ENCODE measurements at places on chromosomes 16 and 17.

- DNase-seq = peak; percentile 42
Measured at GRCh38 chr16:57061084-57061905, 31.1 kb upstream of the CPNE2 start.

DNA sequence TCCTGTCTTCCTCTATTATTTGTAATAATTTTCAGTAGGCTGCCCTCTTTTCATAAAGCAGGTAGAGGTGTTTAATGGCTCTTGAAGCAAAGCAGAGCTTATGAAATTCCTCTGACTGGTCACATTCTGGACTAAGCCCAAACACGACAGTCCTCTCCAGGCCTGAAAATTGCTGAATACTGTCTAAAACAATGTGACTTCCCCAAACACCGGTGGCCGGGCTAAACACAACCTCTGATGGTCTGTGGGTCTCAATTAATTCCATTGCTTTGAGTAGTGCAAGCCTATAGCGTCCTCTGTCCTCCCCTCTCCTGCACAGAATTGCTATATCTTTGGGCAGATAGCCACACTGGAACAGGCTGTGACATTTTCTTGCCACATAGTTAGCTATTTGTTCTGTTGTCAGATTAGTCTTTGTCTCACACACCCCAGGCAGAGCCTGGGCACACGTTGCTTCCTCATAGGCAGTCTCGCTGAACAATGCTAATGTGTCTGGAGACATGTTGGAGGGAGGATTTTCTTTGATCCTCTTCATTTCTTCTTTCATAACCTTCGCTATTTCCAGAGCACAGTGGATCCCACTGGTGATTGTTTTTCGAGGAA, 10.8 kb upstream of the SLFN12L start:
- DNase-seq = no peak

DNA sequence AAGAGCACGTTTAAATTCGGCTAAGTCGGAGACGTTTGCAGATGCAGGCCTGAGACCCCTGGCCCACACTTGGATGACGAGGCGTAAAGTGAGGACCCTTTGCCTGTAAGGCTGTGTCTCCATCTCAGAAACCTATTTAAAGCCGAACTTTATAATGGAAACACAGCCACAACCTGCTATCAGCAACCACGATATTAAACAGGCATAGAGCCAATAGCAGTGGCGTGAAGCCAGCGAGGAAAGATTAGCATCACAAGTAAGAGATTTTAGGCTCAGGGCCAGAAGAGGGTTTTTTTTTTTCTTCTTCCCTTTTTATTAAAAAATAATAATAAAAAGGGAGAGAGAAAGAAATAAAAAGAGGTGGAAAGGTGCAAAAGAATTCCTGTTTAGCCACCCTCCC, 111.3 kb upstream of the NOL11 start:
- DNase-seq = no peak

DNA sequence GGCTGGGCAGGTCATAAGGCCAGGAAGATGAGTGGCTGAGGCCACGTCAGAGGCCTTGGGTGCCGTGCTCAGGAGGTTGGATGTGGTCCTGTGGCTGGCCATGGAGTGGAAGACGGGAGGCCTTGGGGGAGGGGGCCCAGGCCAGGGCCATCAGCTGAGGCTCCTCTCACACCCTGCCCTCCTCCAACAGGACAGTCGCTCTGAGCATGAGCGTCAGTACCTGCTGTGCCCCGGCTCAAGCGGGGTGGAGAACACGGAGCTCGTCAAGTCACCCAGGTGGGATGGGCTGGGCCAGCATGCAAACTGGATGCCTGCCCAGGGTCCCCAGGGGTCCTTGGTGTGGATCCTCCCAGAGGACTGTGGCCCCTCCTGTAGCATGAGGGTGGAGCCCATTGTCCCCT, 19.2 kb downstream of the POLR3E start:
- no peak for DNase-seq

DNA sequence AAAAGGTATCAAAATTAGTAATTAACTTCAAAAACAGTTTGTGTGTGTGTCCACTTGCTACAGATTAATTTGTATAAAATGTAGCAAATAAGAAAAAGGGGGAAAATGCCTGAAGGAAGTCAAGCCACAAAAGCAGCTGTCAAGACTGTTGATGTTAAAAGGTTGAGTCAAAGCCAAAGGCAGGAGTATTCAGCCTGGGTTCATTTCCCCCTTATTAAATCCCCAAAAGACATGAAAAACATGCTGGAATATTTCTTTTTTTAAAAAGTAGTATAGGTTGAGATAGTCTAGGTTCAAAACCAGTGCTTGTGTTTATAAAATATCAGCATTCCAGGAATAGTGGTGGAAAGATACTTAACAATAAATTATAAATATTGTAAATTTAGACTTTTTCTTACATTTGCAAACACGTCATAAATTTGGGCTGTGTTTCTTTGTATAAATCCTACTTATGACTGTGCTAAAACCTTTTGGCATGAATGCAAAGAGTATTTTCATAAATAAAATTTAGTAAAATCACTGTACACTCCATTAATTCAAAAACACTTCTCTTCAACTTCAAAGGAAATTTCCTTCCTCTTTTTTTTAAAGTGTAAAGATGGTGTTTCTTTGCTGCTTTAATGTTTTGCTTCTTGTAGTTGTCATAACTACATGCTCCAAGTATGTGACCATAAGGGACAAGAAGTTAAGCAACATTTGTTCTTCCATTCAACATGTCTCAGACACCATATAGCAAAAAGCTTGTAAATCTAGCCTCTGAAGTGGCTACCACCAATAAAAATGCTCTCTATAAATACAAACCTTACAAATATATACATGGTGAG, 72.0 kb downstream of the SKAP1 start:
- DNase-seq = no peak

DNA sequence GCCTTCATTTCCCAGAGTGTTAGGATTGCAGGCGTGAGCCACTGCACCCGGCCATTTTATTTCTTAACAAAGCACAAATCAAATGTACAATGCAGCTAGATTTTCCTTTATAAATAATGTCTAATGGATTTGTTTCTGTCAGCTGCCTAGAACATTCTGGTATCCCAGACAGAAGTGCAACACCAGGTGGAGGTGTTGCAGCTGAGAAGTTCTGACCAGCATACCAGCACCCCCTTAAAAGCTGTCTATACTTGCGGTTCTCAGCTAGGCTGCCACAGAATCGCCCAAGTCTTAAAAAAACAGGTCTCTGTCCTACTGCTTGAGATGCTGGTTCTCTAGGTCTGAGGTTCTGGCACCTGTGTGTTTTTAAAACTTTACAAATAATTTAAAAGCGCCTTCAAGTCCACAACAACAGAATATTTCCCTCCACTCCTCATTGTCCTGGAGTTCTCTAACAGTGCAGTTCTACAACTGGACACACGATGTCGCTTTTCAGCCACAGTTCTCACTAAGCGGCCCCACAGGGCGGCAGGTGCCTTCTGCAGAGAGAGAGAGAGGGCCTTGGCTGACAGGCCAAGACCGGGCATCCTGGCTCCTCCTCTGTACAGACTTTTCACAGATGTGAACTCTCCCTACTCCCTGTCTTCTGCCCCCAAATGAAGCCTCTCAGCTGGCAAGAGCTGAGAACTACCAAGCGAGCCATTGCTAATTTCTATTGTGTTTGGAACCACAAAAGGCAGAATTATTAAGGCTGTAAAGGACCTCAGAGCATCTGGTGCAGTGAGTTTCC, 32.6 kb upstream of the MEOX1 start:
- DNase-seq = peak; percentile 79

DNA sequence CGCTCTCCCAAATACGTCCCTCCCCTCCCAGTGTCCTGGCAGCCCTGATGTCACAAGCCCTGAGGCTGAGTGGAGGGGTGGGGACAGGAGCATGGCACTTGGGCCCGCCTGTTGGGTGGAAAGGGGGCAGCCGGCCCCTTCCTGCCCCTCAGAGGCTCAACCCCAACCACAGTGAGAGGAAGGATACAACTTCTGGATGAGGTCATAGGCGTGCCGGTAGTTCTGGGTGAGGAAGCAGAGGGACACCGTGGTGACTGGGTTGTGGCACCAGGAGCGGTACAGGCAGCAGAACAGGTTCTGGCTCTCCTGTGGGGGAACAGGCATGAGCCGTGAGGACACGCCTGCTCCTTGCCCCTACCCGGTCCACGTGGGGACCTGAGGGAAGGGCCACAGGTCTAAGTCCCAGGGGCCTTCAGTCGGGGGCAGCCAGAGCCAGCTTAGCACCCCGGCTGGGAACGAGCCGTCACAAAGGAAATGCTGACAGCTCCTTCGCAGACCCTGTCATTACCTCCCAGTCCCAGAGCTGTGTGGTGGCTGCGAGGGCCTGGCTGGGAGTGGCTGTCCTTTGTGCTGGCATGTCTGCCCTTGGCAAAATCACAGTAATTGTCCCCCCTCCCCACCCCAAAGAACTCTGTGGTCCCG, 11.2 kb upstream of the MTSS2 start:
- DNase-seq = no peak

- DNase-seq = no peak
Measured at GRCh38 chr16:70163596-70163995, 10.0 kb upstream of the CLEC18C start.

DNA sequence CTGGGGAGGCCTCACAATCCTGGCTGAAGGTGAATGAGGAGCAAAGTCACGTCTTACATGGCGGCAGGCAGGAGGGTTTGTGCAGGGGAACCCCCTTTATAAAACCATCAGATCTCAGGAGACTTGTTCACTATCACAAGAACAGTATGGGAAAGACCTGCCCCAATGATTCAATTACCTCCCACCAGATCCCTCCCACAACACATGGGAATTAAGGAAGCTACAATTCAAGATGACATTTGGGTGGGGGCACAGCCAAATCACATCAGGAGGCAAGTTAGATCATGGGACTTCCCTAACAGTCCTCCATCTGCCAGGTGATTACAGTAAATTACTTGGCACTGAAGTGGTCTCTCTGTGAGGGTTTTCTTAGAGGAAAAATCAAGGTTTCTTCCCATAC, 5.3 kb downstream of the TMEM114 start:
- DNase-seq = no peak

GRCh38 chr16:16996827-16997226, 473.9 kb downstream of the XYLT1 start:
- no peak for DNase-seq

- no peak for DNase-seq
Measured at GRCh38 chr16:693766-694165, 3.6 kb upstream of the WDR24 start.

DNA sequence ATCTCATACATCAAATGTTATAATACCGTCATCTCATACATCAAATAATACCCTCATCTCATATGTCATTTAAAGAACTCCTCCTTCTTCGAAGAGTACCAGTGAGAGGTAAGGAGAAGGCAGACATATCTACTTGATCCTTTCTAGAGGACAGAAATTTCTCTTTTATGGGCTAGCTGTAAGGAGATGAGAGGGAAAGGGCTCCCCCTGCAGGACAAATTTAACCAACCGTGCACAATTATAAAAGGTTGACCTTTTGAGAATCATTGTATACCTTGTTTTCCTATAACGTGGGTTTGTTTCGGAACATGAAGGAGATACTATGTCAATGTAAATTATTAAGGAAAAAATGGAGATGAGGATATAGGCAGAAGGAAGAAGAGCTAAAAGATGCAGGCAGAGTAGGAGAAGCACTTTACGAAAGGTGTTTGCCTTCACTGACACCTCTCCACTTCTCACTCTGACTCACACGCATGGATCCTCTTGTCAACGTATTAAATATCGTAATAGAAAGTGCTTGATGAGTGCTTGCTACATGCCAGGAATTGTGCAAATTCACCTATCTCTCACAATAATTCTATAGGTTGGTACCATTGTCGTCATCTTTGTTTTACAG, 465.9 kb upstream of the ERCC4 start:
- peak; percentile 31 for DNase-seq

- no peak for DNase-seq
Measured at GRCh38 chr17:7437369-7437863, 1.9 kb upstream of the FGF11 start.

- DNase-seq = no peak
Measured at GRCh38 chr16:65666132-65666941, 544.5 kb upstream of the CDH11 start.

- DNase-seq = no peak
Measured at GRCh38 chr17:63709110-63709509, 9.2 kb upstream of the LIMD2 start.

- no peak for DNase-seq
Measured at GRCh38 chr17:47203984-47204721, 5.0 kb upstream of the MYL4 start.

DNA sequence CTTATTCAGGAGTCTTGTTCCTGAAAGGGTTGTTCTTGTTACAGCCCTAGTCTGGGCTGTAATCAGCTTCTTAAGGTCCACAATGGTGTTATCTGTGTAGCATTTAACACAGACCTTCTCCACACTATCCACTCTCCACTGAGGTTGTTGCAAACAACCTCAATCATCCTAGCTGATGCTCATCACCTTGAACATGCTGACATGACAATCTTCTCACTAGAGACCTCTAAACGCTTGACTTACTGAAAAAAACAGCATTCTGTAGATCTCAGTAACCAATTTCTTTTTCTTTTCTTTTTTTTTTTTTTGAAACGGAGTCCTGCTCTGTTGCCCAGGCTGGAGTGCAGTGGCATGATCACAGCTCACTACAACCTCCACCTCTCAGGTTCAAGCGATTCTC, 3.6 kb downstream of the TNFRSF17 start:
- no peak for DNase-seq

DNA sequence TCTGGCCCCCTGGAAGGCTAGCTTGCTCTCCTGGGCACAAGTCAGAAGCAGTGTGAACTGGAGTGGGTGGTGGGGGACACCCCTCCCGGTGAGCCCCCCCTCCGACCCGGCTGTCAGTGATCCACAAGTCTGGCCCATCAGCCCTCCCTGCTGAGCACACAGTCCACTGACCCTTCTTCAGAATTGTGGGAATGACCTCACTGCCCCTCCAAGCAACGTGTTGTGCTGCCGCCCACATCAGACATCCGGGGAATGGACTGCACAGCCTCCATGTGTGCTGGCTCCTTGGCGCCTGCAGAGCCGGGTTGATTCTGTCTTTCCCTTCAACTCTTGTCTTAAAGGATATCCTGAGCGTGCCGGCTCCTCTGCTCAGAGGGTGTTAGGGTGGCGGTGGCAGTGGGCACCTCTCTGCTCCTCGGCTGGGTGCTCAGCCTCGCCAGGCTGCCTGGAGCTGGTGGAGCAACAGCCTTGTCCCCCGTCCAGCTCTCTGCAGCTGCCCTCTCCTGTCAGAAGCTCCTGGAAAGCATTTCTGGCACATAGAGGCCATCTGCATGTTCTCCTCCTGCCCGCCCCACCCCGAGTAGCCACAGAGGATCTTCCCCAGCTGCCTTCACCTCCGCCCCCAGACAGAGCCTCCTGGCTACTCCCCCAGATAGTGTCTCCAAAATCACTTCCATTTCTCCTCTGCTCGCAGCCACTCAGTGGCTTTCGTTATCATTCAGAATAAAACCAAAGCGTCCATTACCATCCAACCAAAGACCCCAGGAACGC, 19.8 kb downstream of the NPTX1 start:
- no peak for DNase-seq

DNA sequence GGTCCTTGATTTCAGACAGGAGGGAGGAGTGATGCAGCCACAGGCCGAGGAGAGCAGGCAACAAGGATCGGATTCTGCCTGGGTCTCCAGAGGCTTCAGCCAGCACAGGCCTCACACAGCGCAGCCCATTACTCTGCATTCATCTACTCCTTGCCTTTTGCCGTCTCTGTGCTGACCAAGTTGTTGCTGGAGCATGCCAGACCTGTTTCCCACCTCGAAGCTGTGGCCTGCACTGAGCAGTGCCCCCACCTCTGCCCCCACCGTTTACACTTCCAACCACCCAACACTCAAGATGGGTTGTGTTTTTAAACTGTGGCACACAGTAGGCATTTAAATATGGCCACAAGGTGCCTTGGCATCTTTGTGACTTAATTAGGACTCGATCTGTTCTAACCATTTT, 1.3 kb downstream of the PRM2 start:
- DNase-seq = no peak

GRCh38 chr17:39349246-39349645, 52.2 kb downstream of the FBXL20 start:
- no peak for DNase-seq
